ENCODE measurements at places on chromosomes 4 and X.

GRCh38 chr4:3771939-3772495 is 5.8 kb downstream of the ADRA2C start:
- no peak for DNase-seq

GRCh38 chr4:130233377-130234047 is 1137.6 kb downstream of the C4orf33 start:
- no peak for DNase-seq

GRCh38 chr4:2607822-2608221 is 71.4 kb downstream of the FAM193A start:
- DNase-seq, result no peak

DNA sequence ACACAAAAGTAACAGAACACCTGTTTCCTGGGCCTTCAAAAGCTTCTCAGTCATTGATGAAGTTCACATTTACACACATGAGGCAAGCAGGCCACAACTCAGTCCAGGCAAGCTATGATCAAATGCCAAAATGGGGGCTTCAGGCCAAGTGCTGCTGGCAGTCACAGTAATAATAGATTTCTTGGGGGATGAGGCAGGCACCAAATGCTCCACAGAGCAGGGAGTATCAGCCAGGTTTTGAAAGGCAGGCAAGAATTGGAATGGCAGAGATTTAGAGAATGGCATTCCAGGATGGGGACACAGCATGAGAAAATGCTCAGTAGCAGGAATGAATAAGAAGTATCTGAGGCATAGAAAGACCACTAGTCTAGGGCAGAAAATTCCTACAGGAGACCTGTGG is 52.8 kb downstream of the GRIA3 start:
- no peak for DNase-seq

Data from T1000 (cell line).